ENCODE measurements at places on chromosomes 4 and X.

GRCh38 chr4:135201081-135201480 lies 999.5 kb upstream of the PABPC4L start:
- DNase-seq, result no peak

DNA sequence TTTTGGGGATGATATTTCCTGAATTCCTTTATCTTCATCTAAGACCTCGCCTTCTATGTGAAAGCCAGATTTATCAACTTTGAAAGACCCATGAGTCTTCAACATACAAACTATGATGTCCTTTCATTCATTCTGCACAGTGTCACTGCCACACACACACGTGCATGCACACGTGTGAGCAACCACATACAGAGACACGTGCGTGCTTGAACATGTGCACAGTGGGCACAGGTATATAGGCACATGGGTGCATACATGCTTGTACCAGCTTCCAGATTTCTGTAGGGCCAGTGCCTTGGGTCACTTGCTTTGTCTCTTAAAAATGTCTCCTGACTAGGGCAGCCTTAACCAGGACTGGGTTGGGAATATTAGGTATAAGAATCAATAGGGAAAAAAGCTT lies 49.1 kb upstream of the RBPJ start:
- DNase-seq, result no peak

DNA sequence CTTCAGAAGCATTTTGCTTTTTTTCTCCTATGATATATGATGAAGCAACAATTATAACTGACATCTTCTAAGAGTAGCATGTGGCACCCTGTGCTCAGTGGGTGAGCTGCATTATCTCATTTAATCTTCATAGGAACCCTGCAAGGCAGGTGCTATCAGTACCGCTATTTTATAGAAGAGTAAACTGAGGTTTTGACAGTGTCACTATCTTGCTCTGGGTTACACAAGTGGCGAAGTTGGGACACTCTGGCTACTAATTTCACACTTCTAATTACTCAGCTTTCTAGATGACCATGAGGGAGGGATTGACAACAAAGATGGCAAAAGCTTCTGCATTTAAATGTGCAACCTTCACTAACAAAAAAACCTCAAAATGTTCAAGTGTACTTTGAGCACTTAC lies 76.9 kb upstream of the CAMK2D start:
- DNase-seq, result no peak

DNA sequence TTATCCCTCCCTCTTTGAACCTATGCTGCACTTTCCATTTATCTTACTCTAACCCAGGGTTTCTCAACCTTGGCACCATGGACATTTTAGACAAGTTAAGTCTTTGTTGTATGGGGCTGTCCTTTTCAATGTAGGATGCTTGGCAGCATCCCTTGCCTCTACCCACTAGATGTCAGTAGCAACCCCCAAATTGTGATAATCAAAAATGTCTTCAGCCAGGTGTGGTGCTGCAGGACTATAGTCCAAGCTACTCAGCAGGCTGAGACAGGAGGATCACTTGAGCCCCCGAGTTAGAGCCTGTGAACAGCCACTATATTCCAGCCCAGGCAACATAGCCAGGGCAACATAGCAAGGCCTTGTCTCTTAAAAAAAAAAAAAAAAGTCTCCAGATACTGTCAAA lies 7.0 kb downstream of the LRCH2 start:
- DNase-seq, result no peak

- no peak for DNase-seq
These were observed 330.3 kb downstream of the CBLL2 start for GRCh38 chrX:22603060-22603459.

GRCh38 chr4:90586799-90587198 lies 459.6 kb downstream of the CCSER1 start:
- no peak for DNase-seq

DNA sequence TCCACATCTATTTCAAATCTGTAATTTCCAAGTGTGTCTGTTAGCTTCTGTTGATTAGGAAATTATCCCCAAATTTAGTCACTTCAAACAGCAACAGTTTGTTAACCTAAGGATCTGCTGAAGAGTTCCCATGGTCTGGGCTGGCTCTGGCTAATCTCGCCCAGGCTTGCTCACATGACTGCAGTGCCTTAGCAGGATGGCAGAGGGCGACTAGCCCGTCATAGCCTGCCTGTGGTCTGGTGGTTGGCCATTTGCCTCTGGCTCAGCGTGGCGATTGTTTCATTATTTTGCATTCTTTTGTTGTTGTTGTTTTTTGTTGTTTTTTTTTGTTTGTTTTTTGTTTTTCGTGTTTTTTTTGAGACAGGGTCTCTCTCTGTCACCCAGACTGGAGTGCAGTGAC lies 264.0 kb downstream of the TRIML1 start:
- DNase-seq, result no peak

DNA sequence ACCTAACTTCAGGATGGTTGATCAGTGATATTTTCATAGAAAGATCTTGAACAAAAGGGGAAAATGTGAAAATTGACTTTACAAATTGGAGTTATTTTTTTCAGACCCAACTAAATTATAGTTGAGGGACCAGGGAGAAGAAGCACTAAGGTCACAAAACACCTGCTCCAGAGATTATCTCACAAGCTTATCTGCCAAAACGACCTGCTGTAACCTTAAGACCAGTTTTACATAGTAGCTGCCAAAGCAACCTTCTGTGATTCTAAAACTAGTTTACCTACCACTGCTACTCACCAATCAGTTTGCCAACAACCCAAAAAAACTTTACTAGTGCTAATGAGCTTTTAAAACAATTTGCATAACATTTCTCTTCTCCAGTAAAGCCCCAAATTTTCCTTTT lies 972.1 kb downstream of the C4orf33 start:
- DNase-seq, result no peak

- no peak for DNase-seq
These were observed 208.7 kb upstream of the FTHL17 start for GRCh38 chrX:31280580-31280979.

DNA sequence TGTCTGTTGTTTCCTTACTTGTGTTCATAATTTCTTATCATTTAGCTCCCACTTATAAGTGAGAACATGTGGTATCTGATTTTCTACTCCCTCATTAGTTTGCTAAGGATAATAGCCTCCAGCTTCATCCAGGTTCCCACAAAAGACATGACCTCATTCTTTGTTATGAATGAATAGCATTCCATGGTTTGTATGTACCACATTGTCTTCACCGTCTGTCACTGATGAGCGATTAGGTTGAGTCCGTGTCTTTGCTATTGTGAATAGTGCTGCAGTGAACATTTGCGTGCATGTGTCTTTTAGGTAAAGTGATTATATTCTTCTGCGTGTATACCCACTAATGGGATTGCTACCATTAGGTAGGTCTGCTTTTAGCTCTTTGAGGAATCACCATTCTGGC lies 624.3 kb upstream of the EPHA5 start:
- no peak for DNase-seq

Measured in hippocampal formation (tissue), 2 donors.